ENCODE measurements at places on chromosomes 1 and 21.

DNA sequence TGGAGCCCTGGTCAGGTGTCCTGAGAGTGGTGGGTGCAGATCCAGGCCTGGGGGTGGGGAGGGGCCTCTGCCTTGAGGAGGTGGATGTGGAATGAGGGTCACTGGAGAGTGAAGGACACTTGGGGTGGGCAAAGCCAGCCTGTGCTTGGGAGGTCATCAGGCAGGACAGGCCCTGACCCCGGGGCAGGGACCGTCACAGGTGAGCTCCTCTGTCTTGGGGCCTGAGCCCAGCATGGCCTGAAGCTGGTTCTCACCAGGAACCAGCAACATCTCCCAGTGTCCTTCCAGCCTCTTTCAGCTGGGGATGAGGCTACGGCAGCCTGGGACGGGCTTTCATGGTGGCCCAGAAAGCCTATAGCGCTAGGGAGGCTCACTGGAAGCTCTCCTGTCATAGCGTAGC is 831 bp upstream of the KRTAP10-2 start:
- DNase-seq = no peak

- peak; percentile 56 for DNase-seq
Observed at GRCh38 chr1:204188959-204189639, 7.2 kb downstream of the KISS1 start.

- peak; percentile 64 for DNase-seq
Observed at GRCh38 chr21:32411350-32412161, 950 bp upstream of the EVA1C start.

GRCh38 chr1:104163912-104164476 is 414.3 kb downstream of the AMY1C start:
- DNase-seq = no peak

DNA sequence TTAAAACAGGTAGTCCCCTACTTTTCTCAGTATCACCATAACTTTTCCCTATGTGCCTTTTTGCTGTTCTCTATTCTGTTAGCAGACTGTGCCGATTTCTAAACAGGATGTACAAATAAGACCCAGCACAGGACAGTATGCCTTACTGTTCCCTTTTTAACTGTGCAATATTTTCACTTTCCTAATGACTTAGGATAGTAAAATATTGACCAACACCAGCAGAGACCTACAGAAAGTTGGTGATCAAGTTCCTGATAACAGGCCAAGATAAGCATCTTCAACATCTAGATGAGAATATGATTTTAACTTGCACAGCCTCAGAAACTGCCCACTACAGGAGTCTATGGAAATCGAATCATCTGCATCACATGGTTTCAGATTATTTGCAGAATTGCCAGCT is 42.0 kb downstream of the ADSS2 start:
- DNase-seq = no peak

- DNase-seq = no peak
Observed at GRCh38 chr1:62185677-62186076, 9.0 kb upstream of the L1TD1 start.

DNA sequence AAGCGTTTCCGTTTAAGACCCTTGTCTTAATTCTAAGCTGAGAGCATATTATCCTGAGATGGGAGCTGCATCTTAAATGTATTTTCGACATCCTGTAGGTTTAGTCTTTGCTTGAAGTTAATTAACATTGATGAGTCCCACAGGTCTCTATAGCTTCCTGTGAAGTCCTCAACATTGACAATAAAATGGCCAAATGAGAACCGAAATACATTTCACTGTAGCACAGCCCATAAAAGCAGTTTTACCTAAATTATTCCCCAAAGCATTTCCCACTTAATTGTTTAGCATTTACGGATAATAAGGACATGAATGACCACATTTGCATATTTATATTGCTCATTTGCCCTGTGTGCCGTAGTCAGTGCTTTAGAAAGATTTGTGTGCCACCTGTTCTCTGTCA is 116.4 kb downstream of the CRB1 start:
- DNase-seq = no peak

- peak; percentile 47 for DNase-seq
Observed at GRCh38 chr1:1157914-1158710, 15.6 kb upstream of the TTLL10 start.

DNA sequence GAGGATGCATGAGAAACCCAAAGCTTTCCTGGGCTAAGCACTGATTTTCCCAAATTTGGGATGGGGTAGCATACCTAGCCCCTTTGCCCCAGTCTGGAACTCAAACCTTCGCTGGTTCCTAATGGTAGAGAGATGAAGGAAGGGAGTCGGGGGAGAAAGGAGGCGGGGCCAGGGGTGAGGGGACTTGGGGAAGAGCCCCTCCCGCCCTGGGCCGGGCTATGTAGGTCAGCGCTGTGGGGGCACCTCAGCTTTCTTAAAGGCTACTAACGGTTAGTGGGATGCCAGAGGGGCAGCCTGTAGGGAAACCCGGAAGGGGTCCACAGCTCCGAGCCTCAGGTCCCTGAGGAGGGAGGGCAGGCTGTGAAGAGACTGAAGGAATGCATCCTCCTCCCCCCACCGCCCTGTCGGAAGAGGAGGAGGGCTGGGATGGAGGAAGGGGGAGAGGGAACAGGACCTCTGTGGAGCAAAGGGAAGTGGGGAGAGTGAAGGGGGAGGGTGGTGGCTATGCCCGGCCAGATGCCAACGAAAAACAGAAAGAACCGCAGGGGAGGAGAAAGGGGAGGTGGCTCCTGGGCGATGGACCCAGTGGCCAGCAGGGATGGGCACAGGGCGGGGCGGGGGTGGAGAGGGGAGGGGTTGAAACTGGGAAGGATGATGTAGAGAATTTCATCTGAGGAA is 1.3 kb downstream of the CADM3 start:
- no peak for DNase-seq

- no peak for DNase-seq
Observed at GRCh38 chr1:206514813-206515387, 7.6 kb downstream of the RASSF5 start.

DNA sequence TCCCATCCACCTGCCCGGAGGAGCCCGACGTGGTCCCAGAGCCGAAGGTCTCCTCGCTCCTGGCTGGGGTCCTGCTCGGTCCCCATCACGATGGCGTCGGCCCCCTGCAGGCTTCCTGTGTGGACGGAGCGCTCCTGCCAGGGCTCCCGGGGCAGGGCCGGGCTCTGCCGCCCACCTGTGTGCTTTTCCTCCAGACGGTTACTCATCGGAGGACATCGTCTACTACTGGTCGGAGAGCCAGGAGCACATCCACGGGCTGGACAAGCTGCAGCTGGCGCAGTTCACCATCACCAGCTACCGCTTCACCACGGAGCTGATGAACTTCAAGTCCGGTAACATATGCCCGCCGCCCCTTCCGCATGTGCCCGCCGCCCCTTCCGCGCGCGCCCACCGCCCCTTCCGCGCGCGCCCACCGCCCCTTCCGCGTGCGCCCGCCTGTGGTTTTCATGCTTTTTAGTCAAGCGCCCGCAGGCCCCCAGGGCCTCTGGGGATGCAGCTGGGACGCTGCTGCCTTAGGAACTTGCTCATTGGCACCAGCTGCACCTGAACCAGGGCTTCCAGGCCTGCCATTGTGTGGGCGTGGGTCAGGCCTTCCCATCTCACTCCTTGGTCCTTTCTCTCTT is 8.9 kb downstream of the GABRD start:
- DNase-seq = no peak

- no peak for DNase-seq
Observed at GRCh38 chr1:15088281-15088971, 65.1 kb upstream of the TMEM51 start.

GRCh38 chr1:61444288-61444687 is 280.7 kb downstream of the TM2D1 start:
- no peak for DNase-seq

DNA sequence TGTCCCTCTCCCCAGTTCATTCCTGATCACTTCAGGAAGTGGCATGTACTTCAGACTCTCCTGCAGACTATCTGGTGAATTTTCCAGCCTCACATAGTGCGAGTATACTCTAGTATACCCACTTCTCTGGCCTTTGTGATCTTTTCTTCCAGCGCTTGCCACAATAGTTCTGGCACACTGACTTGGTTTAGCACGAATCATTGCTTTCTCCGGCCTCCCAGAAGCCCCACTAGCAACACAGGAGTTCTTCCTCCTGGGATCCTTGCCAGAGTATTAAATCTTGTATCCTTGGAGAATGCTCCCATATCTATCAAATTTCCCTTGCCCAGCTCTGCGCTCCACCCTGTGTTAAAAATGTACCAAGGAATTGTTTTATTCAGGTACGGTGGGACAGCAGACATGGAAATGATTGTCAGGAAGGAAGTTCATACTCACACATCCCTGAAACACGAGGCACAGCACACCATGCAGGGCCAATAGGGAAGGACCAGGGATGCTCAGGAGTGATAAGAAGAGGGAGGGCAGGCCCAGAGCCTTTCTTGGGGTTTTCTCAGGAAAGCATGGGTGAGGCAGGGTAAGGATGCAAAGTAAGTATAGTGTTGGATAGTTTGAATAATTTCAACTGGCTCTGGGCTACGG is 136.7 kb downstream of the ADSS2 start:
- DNase-seq = no peak

DNA sequence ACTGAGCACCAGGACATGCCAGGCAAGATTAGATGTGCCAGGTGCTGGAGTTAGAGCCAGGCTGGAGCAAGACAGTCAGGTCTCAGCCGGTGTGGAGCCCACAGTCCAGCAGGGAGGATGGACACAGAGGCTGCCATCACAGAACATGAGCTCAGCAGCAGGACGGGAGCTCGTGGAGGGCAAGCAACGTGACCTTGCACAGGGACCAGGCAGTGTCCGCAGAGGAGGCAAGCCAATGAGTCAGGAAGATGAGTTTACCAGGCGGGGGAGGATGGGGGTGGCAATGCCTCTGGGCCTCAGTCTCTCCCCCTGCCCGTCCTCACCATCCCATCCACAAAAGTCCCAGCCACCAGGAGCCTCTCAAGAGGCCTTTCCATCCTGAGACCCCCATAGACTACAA is 20.7 kb upstream of the ZC3H12A start:
- no peak for DNase-seq

- peak; percentile 92 for DNase-seq
Observed at GRCh38 chr21:39348355-39349210, at the start of gene HMGN1. Gene HMGN1 (minus strand): TSS chr21:39349088. CDS start chr21:39348917, 171 bp downstream.

DNA sequence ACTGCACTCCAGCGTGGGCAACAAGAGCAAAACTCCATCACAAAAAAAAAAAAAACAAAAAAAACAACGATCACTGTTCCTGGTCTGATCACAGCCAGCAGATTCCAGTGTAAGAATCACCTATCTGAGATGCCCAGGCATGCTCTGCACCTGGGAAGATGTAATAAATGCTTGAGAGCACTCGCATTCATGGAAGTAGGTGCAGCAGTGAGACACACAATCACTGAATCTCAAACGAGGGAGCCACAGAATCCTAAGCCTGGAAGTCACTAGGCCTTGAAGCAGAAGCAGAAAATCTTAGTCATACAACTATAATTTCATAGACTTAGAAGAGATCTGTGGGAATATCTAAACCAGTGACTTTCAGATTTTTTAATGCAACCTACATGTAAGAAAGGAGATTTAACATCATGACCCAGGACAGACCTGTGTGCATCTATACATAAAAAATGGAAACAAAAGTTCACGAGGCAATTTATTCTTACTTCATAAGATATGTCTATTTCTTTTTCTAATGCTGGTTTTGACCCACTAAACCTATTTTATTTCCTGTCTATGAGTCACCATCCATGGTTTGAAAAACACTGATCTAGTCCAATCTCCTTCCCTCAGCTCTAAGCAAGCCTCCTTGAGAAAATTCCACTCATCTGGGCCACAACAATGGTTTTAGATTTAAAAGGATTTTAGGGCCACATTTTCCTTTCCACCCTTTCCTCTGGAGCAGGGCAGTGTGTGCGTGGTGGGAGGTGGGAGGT is 30.4 kb downstream of the RIMS3 start:
- DNase-seq = no peak

DNA sequence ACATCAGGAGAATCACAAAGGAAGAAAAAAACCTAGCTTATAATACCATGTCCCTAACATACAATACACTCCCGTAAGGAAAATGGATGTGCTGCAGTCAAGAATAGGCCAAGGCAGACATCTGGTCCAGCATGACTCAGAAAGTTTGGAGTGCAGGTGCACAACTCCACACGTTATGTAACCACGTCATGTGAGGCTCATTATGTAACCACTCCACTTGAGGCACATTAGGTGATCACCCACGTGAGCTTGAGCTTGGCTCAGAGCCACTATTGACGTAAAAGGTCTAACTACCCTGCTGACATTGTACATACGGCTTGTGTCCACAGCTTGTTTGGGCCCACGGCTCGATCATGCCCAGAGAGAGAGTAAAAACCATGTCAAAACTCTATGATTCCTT is 99.8 kb upstream of the C1orf21 start:
- DNase-seq = no peak

DNA sequence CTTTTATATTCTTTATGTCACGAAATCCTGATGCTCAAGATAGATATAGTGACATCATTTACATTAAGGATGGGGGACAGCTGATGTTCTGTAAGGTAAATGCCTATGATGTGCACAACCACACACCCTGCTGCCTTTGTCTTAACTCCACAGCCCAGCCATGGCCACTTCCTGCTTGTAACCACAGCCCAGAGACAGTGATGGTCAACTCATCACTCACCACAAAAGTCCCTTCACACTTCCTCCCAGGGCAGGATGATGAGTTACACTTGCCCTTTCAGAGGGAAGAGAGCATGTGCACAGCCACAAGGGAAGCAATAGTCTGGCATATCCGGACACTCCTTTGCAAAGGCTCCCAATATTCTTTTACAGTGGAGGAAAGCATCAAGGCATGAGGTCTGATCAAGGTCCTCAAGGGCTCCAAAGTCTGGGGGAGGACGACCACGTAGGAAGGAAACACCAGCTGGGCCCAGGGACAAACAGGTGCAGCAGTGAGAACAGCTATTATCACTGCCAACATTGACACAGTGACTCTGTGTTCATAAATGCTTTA is 53.8 kb downstream of the PLPP3 start:
- DNase-seq = peak; percentile 23

- DNase-seq = no peak
Observed at GRCh38 chr1:14742181-14742980, 143.9 kb downstream of the KAZN start.

GRCh38 chr1:51328926-51329325 is 1.4 kb downstream of the TTC39A start:
- no peak for DNase-seq

- DNase-seq = peak; percentile 61
Observed at GRCh38 chr21:43865540-43866259, 677 bp downstream of the AGPAT3 start.

Data from stimulated activated naive CD8-positive, alpha-beta T cell treated with anti-CD3 and anti-CD28 coated beads, Interleukin-15, amount 100 ng/mL, for 72 hours (primary cell).